ENCODE measurements at places on chromosomes 7 and 10.

- no peak for DNase-seq
These were observed 109.4 kb downstream of the ADAM12 start for GRCh38 chr10:126278851-126279250.

DNA sequence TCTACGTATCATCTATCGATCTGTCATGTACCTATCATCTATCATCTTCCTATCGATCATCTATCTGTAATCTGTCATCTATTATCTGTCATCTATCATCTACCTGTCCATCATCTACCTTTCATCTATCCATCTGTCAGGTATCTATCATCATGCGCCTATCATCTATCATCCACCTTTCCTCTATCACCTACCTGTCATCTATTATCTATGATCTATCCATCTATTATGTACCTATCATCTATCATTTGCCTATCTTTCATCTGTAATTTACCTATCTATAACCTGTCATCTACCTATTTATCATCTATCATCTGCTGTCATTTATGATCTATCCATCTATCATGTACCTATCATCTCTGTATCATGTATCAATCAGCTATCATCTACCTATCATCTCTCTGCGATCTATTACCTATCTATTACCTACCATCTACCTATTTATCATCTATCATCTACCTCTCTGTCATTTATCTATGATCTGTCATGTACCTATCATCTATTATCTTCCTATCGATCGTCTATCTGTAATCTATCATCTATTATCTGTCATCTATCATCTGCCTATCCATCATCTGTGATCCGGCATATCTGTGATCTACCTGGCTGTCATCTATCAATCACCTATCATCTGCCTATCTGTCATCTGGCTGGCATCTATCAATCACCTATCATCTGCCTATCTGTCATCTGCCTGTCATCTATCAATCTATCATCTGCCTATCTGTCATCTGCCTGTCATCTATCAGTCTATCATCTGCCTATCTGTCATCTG is 1.6 kb upstream of the VIPR2 start:
- DNase-seq: no peak

GRCh38 chr7:27523321-27523720 is 139.4 kb downstream of the HIBADH start:
- no peak for DNase-seq

DNA sequence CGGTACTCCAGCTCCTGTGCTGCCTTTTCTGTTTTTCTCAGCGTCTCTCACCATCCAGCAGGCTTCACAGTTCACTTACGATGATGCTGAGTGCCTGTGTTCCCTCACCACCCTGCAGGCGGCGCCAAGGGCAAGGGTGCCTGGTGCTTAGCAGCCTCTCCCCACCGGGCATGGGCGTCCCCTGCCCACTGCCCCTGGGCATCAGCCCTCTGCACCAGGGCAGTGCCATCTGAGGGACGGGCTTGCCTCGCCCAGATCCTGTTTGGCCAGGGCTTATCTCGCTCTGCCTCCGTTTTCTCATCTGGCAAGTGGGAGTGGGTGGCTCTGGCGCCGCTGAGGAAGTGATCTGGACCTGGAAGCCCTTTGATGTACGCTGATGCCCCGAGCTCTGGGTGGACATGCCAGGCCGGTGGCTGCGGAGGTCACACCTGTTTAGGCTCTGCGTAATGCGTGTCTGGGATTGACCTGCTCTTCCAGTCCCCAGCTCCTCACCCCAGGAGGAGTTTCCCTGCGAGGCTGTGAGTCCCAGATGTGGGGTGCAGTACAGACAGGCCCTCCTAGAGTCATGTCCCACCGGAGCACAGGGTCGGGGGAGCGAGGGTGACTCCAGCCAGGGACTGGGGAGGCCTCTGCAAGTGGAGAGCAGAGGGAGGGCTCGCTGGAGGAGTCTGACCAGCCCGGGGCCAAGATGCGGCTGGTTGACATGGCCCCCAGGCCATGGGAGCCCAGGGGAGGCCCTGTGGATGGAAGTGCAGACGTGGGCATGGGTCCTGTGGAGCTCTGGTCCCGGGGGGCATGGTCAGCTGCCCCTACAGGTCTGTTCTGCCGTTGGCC is 11.8 kb downstream of the TTYH3 start:
- no peak for DNase-seq

- no peak for DNase-seq
These were observed 213.6 kb upstream of the INHBA start for GRCh38 chr7:41916450-41916927.

DNA sequence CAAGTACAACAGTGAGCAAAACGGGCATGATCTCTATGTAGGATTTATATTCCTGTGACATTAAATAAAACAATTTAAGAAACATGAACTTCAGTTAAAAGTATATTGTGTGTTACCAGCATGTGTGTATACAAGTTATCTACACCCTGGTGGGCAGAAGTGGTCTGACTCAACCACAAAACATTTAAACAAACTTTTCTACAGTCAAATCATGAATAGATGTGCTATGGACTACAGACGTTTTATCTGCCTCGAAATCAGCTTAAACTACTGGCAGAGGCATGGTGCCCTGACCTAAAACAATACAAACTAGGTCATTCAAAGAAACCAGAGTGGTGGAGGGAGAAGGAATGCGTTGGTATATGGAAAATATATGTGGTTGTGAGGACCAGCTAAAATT is 3.6 kb downstream of the ARL3 start:
- DNase-seq: no peak

- DNase-seq: no peak
These were observed 127.2 kb downstream of the SRI start for GRCh38 chr7:88092676-88092999.

GRCh38 chr10:100528123-100528886 is 1.4 kb downstream of the NDUFB8 start:
- no peak for DNase-seq

GRCh38 chr10:132145002-132145401 is 41.7 kb upstream of the DPYSL4 start:
- no peak for DNase-seq

- no peak for DNase-seq
These were observed 30.5 kb downstream of the BICC1 start for GRCh38 chr10:58543141-58543540.

- no peak for DNase-seq
These were observed 32.6 kb upstream of the CBLL1 start for GRCh38 chr7:107711301-107711700.

DNA sequence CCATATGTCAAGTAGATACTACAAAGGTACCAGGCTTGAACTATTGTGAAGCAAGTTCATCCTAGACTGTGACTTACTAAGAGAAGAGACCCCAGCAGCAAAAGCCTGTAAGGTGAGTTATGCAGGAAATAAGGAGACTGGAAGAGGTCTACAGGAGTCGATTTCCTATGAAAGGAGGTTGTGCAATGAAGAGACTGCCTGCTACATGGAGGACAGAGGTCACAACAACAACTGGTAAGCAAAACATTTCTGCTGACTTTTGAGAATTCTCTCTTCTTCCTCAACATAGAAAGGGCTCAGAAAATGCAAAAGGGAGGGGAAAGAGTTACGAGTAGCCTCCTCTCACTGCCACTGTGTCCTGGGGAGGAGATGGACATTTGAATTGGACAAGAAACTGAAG is 42.4 kb downstream of the PDK4 start:
- no peak for DNase-seq

DNA sequence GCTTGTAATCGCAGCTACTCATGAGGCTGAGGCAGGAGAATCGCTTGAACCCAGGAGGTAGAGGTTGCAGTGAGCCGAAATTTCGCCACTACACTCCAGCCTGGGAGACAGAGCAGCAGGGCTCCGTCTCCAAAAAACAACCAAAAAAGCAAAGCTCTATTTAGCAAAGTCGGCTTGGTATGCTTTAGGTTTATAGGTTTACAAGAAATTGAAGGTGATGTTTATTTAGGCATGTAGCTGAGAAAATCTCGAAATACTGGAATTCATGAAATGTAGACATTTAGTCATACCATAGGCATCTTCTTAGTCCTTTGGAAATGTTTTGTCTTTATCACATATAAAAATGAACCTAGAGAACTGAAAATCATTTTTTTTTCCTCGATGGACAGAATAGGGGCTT is 453.8 kb upstream of the ANKRD30A start:
- no peak for DNase-seq

- DNase-seq: no peak
These were observed 154.6 kb downstream of the ZNF438 start for GRCh38 chr10:30877111-30877510.

- DNase-seq: no peak
These were observed 187.8 kb downstream of the NPSR1 start for GRCh38 chr7:34845666-34846361.

GRCh38 chr7:1938788-1939433 is 268.8 kb downstream of the ELFN1 start:
- no peak for DNase-seq

DNA sequence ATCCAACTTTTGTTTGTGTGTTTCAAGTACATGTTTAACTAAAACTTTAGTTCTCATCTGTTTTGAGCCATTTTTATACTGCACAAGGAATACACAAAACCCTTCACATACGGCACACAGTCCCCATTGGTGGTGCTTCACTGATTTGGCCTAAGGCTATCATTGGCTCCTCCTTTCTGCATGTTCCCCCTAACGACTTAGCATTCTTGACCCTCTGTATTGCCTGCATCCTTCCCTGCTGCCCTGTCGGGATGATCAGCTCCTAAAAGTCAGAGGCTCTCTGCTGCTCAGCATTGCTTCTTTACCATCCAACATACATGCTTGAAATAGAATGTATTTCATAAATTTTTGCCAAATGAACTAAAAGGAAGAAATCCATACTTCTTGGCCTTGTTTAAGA is 111.4 kb upstream of the ABCB5 start:
- no peak for DNase-seq

GRCh38 chr7:81462672-81463071 is 307.2 kb downstream of the HGF start:
- no peak for DNase-seq

- DNase-seq: no peak
These were observed 835 bp upstream of the DGKI start for GRCh38 chr7:137847568-137848050.

DNA sequence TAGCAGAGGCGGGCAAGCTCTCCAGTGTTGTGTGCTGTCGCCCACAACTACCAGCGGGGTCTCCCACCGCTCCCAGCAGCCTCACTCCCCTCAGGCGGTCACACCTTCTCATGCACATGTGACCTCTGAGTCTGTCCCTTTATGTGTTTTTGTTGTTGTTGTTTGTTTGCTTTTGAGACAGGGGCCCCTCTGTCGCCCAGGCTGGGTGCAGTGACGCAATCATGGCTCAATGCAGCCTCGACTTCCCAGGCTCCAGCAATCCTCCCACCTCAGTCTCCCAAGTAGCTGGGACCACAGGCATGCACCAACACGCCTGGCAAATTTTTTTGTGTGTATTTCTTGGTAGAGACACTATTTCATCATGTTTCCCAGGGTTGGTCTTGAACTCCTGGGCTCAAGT is 1.5 kb downstream of the CPSF4 start:
- no peak for DNase-seq

- DNase-seq: no peak
These were observed 14.5 kb downstream of the HIPK2 start for GRCh38 chr7:139763330-139763729.

- no peak for DNase-seq
These were observed 35.7 kb downstream of the CCDC7 start for GRCh38 chr10:32481606-32482005.

GRCh38 chr10:13402021-13402420 is 53.9 kb upstream of the SEPHS1 start:
- no peak for DNase-seq

DNA sequence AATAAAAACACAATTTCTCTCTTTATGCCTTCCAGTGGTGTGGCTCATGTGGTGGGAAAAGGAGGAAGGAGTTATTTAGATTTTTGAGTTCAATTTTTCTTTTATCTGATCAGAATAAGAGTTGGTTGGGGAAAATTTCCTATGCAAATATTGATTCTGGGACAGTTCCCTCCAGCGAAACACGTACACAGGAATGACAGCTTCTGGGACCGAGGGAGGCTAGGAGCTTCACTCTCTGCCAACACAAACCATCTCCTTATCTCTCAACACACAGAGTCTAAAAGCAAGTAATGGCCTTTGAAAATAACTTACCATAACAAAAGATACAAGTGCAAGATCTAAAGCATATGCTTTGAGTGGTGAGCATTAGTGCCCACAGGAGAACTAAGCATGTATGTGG is 122.7 kb downstream of the RAPGEF5 start:
- no peak for DNase-seq

- peak; percentile 54 for DNase-seq
These were observed 61.1 kb downstream of the JCAD start for GRCh38 chr10:29998142-29998808.

GRCh38 chr10:54131833-54132232 is 669.2 kb downstream of the PCDH15 start:
- no peak for DNase-seq

DNA sequence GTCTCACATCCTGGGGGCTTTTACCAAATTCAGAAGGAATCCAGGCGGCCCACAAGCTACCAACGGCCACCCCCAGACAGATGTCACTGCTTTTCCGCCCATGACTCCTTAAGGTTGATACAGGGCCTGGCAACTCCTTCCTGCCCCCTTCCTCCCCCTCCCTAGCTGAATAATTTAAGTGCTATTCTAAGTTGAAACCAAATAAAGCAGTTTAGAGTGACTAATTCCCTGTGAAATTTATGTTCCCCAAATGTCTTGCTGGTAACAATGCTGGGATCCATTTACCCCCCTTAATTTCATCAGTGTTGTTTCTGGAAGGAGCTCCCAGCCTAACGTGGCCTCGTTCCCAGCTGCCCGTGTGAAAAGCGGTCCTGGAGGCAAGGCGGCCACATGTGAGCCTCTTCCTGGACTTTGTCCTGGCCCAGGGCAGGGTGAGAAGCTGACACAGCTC is 109.6 kb downstream of the TMEM130 start:
- no peak for DNase-seq

DNA sequence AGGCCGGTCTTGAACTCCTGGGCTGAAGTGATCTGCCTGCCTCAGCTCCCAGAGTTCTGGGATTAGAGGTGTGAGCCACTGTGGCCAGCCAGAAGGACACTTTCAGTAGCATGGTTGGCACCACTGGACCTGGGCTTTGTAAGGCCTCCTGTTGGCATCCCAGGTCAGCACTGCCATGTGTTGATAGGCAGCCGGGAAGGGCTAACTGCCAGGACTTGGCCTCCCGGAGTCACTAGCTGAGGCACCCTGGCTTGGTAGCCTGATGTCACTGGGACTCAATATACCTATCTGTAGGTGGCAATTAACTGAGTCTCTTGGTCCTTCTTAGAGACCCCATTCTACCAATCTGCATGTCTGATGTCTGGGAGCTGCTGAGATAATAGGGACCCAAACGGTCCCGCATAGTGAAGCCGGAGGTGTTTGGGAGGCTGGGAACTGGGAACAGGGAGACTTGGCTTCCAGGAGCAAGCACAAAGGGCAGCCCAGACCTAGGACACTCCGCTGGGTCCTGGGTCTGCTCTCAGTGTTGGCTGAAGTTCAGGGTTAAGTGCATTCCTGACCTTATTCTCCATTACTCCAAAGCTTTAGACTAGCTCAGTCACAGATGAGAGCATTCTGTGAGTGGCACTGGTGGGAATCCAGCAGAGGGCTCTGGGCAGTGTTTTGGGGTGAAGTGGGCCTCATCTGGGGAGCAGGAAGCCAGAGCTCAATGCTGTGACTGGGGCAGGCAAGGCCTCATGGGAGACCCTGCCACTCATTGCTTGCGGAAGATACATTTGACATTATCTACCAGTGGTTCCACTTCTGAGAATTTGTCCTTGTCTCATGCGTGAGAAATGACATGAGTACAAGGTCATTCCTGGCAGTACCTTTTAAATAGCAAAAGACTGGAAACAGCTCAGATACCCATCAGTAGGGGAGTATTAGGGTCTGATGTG is 2.7 kb downstream of the LHPP start:
- DNase-seq: no peak
